Progenitor cell of endocrine pancreas (in vitro differentiated cells): ENCODE measurements at places on chromosomes 16 and 17. TPM values are rescaled to one million over a fixed set of nuclear protein-coding genes. Genes with fewer than 3 reads are reported as not detected.

RPH3AL gene
- total RNA-seq, result 47.6 and 47.8 TPM in 2 replicates

C17orf113 gene
- 3.2 and 3.7 TPM in 2 replicates for total RNA-seq

DNA sequence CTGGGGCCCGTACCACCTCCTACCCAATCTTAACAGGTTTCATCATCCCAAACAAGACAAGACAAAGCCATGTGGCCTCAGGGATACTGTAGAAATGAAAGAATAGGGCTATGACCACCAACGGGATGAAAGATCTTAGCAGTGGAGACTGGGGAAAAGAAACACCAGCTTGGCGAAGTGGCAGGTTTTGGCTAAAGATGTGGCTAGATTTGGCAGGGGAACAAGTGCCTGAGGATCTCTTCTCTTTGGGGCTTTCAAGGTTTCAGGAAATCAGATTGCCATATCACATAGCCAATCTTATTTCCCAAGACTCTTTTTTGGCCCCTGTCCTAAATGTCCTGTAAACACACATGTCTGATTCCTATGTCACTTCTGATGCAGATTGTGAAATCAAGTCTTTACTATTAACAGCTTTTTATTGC is 6.9 kb downstream of the KRT24 start:
- no peak for DNase-seq

DNA sequence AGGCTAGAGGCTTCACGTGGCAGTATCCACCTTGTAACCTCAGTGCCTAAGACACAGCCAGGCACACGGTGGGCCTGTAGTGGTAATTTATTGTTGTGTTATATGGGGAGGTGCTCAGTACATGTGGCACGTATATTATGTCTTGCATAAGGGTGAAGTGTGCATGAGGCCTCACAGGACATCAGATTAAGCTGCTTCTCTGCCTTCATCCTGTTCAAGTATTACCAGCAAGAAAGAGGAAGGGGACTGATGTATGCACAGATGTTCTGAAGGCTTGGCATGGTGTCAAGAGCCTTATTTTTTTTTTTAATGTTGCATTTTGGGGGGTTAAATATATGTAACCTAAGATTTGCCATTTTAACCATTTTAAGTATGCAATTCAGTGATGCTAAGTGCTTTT is 71.6 kb downstream of the ABCC1 start:
- no peak for DNase-seq

DNA sequence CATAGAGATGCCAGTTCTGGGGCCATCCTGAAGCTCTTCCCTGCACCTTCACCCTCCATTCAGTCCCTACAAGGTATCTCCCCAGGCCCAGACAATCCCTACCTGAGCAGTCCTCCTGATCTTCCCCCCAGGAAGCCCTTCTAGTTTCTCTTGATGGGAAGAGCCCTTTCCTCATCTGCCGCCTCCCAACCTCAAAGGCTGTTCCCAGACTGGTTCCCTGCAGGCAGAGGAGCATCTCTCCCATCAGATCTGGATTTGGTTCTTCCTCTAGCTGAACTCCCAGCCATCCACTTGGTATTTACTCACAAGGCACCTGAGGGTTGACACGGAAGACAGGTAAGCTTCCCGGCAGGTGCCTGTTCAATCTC is 24.6 kb upstream of the PHB1 start:
- DNase-seq, result no peak

DNA sequence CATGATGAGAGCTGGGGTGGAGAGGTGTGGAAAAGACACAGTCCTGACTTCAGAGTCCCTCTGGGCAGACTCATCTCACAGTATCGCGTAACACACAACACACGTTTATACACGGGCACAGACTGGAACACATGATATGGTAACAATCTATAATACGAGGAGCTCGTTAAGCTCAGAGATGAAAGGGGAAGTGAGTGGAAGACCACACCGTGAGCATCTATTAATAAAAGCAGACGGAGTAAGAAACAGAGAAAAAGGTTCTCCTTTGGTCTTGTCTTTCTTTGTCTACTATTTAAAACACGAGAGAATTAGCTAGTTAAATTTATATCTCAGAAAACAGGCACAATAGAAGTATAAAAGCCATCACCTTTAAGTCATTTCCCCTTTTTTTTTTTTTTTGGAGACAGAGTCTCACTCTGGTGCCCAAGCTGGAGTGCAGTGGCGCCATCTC is 13.5 kb downstream of the ANKRD11 start:
- DNase-seq, result no peak

DNA sequence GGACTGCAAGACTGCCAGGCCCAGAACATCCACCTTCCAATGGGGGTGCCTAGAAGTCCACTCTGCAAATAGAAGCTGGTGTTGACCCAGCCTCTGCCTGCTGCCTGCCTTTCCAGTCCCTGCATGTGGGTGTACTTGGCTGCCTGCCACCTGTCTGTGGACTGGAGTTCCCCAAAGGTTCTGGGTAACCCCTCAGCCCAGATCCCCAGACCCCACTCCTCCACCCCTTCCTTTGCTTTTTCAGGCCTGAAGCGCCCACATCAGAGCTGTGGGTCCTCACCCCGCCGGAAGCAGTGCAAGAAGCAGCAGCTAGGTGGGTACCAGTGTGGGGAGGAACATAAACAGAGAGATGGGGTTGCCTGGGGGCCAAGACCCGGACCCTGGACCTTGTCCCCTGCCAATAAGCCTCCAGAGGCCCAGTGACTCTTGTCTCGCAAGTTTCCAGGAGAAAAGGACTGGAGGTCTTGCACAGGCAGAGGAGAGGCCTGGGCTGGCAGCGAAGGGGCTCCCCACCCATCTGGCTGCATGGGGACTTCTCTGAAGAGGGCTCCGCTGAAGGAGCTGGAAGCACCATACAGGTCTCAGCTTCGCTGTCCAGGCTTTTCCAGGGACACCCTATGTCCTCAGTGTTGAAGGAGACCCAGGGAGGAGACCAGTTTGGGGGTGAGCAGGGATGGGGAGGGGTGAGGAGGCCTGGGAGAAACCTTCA is 34.3 kb downstream of the NLRC5 start:
- DNase-seq, result no peak

GRCh38 chr17:63999680-64000531 is 1.8 kb downstream of the PRR29 start:
- DNase-seq, result no peak

GRCh38 chr17:29591146-29591736 is 1.7 kb upstream of the ANKRD13B start:
- no peak for DNase-seq

DNA sequence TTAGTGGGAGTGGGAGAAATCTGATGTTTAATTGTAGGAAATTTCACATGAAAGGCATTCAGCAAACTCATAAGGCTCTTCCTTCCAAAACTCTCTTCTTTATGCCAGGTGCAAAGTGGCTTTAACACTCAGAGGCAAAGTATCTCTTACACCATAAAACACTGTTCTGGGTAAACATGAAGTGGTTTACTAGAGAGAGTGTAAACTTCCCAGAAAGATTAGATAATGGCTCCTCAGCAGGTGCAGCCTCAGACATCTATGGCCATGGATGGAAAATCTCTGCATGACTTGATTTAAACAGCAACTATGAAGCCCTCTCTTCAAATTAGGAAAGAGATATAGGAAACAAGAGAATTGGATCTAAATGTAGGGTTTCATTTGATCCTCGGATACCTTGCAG is 583.1 kb upstream of the SALL1 start:
- no peak for DNase-seq

- DNase-seq, result no peak
Measured at GRCh38 chr16:11234884-11235702, 20.9 kb downstream of the SOCS1 start.

GRCh38 chr17:31842195-31843069 is 16.6 kb downstream of the COPRS start:
- DNase-seq, result peak; percentile 69
